ENCODE measurements at places on chromosomes 1 and 21.

- no peak for DNase-seq
Measured at GRCh38 chr1:15177710-15178166, 24.2 kb downstream of the TMEM51 start.

DNA sequence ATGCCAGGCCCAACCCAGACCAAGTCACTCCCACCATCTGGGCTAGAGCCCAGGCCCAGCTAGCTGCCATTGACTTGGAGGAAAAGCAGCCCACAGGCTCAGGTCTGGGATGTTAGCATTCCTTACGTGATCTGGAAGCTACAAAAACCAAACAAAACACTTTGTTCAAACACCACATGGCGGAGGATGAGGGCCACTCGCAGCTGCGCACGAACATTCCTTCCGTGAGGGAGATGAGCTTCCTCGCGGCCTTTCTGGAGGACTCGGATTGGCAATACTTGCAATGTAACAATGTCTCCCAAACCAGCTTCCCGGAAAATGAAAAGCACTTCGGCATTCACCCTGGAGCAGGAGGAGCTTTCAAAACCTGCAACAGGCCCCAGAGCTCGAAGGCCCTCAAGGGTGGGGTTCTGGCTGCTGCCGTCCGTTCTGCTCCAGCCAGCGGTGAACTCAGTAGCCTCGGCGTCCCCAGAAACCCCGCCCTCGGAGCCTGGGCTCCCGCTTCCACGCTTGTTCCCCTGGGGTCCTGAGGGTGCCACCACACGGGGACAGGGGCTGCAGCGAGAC, 40.5 kb downstream of the COL6A1 start:
- DNase-seq: no peak

DNA sequence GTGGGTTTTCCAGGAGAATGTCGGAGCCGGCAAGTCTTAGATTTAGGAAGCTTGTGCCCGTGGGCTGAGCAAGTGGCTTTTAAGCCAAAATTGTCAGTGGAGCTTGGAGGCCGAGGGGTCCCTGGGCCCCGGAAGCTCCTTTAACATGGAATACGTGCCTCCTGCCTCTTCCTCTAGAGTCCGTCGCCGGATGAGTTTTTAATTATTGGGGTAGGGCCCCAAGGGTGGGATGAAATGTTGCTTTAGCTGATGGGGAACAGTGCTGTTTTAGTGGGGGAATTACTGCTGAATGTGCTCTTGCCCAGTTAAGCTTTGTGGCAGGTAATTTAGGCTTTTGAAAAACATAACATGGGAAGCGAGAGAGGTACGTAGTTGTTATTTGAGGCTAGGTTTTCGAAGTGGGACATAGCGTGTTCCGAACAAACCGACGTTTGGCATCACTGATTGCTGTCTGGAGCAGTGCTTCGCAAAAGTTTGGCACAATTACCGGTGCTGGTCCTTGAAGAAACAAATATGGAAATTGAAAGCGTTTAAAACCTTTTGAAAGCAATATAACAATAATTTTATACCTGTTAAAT, 786 bp downstream of the RPL5 start:
- DNase-seq: no peak

DNA sequence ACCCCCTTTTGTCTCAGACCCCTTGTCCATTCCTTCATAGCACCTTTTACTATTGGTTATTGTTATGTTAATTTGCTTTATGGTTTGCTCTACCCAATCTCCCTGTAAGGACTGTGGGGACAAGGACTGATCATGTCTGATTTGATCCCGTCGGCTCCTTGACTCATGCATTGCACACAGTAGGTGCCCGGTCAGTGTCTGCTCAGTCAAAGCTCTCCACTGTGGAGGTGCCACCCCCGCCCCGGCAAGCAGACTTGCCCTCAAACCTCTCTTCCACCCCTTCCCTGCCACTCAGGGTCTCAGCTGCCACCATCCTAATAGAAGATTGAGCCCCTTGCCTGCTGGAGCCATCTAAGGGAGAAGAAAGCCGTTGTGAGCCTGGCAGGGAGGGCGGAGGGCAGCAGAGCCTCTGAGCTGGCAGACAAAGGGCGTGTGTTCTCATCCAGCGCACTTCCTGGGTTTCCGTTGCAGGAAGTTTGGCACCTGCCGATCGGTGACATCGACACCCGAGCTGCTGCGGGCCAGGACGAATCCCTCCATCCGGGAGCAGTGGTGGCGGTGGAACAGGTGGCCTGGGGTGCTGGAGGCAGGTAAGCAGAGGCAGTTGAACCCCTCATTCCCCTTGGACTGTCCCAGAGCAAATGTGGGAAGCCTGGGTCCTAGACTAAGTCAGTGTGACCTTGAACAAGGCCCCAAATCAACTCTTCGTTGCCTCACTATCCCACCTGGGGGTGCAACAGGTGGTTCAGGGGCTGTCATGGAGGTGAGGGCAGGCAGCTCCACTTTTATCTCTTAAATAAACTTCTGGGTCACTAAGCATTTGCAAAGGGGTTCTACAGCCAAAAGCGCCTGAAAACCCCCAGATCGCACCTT, 2.2 kb upstream of the FBLIM1 start:
- DNase-seq: peak; percentile 76

- DNase-seq: no peak
Measured at GRCh38 chr1:32693455-32694174, 9.0 kb downstream of the SYNC start.

DNA sequence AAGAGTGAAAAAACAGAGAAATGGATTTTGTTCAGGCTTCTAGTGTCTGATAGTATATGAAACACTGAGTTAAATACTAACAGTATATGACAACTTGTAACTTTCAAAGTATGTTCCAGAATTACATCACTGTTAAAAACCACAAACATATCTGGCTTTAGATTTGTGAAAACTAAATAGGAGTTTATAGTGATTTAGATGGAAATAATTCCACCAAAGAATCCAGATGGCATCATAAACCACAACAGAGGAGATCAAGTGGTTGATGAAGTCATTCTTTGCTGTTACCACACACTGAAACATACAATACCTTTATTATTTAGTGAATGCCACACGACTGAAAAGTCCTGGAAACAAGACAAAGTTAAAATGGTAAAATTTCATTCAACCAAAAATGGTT, 37.2 kb downstream of the ALG14 start:
- peak; percentile 69 for DNase-seq

DNA sequence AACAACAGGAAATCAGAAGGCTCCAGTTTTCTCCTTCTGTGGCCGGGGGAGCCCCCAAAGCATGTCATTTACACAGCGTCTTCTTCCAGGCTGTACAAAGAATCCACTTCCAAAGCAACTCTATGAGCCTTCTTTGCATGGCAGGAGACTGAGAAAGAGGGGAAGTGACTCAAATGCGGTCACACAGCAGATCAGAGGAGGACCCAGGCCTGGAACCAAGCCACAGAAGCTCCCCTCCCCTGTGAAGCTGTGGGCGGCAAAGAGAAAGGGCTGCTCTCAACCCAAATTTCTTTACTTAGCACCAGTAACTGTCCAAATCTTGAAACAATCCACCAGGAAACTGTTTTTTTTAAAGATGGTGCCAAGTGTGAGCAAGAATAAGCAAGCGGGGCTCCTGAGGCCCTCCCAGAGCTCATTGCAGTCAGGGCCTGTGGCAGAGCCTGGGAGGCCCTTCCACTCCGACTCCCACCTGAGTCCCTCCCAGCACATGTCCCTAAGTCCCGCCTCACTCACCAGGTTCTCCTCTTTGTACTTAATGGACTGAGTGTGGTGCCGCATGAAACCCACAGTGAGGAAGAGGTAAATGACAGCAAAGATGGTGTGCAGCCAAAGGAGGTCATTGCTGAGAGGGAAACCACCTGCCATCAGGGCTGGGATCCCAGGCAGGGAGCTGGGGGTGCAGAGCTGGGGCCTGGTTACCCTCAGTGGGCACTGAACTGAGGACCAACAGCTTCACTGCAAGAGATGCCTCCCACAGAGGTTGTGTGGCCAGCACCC, 15.9 kb downstream of the TMEM63A start:
- peak; percentile 95 for DNase-seq

- DNase-seq: no peak
Measured at GRCh38 chr1:223289621-223290020, 74.4 kb downstream of the SUSD4 start.

DNA sequence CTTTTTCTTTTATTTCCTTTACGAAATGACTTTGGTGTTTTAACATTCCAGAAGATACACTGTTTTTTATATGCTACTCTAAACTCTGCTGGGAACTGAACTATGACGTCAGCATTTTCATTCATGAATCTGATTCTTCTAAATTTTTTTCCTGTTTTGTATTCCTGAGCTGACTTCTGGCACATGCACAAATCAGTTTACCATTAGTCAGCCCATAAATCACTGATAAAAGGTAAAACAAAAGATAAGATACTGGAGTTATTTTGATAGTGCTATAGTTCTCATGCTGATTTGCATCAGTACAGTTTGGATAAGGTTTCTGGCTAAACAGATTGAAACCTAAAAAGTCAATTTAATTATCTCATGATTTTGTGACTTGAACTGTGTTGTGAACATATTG, 10.4 kb downstream of the CAMTA1 start:
- DNase-seq: no peak

GRCh38 chr1:232978091-232978634, 27.8 kb downstream of the NTPCR start:
- no peak for DNase-seq

GRCh38 chr1:54497338-54497737, 50.7 kb upstream of the ACOT11 start:
- DNase-seq: no peak

- no peak for DNase-seq
Measured at GRCh38 chr1:54518489-54518888, 29.5 kb upstream of the ACOT11 start.

GRCh38 chr1:79849388-79849787, 842.9 kb upstream of the ADGRL4 start:
- DNase-seq: no peak

DNA sequence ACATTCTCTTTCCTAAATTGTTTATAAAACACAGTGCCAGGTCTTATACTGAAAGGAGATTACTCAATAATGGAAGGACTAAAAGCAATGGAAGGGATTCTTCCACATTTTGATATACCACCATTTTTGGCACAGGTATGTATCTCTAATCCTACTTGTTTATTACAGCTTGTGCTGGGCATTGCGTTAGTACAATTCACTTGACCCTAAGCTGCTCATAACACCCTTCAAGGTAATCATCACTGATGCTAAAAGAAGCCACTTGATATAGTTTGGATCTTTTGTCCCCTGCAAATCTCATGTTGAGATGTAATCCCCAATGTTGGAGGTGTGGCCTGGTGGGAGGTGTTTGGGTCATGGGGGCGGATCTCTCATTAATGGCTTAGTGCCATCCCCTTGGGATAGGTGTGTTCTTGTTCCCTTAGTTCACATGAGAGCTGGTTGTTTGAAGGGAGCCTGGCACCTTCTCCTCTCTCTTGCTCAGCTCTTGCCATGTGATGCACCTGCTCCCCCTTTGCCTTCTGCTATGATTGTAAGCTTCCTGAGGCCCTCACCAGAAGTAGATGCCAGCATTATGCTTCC, 71.1 kb downstream of the NIBAN1 start:
- DNase-seq: no peak

DNA sequence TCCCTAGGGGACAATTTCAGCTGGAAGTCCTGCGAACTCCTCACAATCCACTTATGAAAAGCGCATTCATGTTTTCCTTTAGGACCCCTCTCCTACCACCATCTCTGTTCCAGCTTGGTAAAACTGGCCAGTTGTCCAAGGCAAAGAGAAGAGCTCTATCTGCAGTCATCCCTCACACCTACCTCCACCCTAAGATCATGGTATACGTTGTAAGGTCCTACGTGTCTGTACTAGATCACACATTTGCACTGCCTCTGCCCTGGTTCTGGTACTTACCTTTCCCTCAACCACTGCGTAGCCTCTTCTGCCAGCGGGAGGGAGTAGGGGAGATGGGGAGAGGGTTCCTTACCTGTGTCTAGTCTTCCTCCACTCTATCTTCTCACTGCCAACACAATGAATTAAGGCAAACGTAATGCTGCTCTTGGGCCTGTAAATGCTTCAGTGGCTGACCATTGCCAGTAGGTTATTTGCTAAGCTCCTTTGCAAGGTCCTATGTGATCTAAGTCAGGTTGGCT, 739 bp upstream of the NUP133 start:
- DNase-seq: no peak

GRCh38 chr1:244085891-244086290, 34.8 kb downstream of the ZBTB18 start:
- no peak for DNase-seq

- DNase-seq: no peak
Measured at GRCh38 chr1:91699339-91699974, 186.5 kb downstream of the TGFBR3 start.

- DNase-seq: no peak
Measured at GRCh38 chr1:109846846-109847245, 63.8 kb upstream of the CSF1 start.

DNA sequence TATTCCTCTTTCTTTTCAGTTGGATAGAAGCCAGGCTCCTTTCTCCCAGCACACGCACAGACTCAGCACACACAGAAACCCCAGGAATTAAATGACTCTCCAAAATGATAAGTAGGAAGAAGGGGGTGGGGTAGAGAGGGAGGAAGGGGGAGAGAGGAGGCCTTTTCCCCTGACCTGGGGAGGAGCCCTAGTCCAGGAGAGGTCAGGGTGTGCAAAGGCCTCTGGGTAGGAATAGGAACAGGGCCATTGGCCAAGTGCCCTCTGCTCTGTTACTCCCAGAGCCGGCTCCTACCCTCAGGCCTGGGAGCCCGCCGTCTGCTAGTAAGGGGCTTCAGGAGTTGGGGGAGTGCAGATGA, 35.6 kb upstream of the PUM1 start:
- peak; percentile 56 for DNase-seq

GRCh38 chr21:46098303-46099141, 610 bp downstream of the COL6A2 start:
- DNase-seq: no peak

- no peak for DNase-seq
Measured at GRCh38 chr1:208090388-208091301, 153.5 kb downstream of the PLXNA2 start.

- peak; percentile 79 for DNase-seq
Measured at GRCh38 chr1:51189421-51190073, 46.5 kb upstream of the RNF11 start.

DNA sequence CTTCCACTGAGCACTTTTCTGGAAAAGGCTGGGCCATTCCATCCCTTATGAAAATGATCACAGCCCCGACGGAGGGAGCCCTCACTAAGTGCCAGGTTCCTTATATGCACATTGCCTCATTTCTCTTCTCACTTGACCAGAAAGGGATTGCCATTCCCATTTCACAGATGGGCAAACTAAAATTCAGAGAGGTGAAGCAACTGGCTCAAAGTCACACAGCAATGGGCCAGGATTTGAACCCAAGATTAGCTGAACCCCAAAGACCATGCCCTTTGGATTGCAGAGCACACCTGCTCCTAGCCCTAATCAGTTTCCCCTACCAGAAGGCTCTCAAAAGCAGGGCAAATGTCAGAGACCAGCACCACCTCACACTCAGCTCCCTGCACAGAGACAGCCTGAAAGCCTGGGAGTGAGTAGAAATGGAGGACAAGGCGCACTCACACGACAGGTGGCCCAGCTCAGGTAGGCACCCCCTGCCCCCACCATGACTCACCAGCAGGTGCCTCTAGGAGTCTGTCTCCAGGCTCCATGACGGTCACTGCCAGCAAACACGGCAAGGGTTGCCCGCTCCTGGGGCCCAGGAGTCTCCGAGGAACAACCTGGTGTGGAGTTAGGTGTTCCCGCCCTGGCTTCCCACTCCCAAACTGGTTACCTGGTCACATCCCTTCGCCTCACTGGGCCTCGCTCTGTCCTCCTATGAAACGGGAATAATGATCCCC, 21.7 kb downstream of the SDC3 start:
- DNase-seq: no peak
